SJSA1 (cell line): ENCODE measurements at places on chromosomes 5 and 9.

DNA sequence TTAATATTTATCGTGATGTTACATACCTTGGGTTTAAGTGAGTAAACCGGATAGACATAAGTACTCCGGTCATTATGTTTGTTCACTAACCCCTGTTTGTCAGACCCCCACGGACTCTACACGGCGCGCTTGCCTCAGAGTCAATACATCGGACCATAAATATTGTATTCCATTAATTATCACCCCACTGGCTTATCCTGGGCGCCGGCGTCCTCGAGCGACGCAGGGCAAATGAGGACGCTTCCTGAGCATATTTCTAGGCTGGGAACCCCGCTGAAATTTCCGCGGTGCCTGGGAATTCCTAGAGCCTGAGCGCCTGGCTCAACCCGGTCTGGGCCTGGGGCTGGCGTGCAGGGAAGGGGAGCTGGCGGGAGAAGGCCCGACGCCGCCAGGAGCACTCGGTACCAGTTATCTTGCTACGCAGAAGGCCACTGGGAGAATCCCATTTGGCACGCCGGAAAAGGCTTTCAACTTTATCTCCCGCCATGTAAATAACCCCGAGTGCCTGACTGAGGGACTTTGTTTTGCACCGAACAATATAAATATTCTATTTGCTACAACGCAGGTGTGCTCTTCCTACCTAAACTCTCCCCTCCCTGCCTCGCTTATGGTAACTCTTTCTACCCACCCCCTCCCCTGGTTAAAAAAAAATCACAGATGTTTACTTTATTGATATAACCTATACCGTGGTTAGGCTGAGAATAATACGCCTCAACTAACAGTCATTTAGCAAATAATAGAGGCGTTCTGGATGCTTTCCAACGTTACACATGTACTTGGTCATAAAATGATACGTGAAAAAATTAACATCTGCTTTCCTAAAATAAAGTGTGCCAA lies 19.4 kb downstream of the NR2F1 start:
- no peak for DNase-seq

- DNase-seq: no peak
Measured at GRCh38 chr9:108060175-108060574, 570.6 kb upstream of the KLF4 start.

- no peak for DNase-seq
Measured at GRCh38 chr9:120474591-120475243, 105.2 kb downstream of the CDK5RAP2 start.

- no peak for DNase-seq
Measured at GRCh38 chr9:136281421-136282271, 22.2 kb downstream of the CCDC187 start.

GRCh38 chr9:76044266-76044819 lies 153.9 kb downstream of the PCSK5 start:
- DNase-seq: no peak

DNA sequence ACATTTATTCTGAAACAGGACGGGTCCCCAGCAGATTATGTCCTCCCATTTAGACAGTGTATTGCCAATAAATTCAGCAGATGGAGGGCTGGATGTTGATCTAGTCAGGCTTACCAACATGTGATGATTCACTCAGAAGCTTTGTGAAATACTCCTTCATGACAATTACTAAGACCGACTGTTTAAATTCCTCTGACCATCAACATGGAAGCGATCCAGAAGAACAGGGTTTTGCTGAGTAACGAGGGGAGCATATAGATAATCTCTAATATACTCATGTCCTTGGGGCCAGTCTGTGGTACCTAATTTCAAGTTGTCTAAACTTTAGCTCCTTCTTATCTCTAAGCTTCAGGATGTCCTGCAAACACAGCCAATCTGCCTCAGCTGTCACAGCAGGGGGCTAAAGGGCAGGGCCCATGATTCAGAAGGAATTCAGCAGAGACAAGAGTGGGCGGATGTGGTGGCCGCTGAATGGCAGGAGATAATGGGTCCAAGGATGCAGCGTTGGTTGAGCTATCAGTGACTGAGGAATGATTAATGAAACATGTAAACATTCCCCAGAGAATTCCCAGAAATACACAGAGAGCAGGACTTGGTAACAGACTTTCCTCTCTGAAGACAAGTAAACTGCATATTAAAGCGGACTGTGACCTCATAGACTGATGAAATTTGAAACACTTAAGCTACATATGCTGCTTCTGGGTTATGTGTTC lies 109.4 kb downstream of the ANKRD55 start:
- DNase-seq: peak; percentile 97

- DNase-seq: no peak
Measured at GRCh38 chr9:10265153-10265631, 347.6 kb downstream of the PTPRD start.

GRCh38 chr5:115179030-115179393 lies 9.3 kb upstream of the TRIM36 start:
- DNase-seq: no peak

DNA sequence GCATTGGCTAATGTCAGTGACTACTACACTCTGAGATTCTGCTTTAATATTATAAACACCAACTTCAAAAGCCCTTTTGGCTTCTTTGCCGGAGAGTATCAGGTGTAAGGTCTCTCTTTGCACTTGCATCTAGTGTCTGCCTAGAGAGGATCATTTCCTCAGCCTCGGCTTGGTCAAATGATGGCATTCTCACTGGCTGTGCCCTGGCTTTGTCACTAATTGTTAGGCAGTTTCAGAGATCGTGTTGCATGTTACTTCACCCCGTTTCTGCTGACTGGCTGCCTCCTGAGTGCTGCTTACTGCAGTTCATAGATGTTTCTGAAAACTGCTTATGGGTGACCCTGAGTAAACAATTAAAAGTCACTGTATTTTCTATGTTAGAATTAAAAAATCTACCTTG lies 48.8 kb downstream of the SLC1A3 start:
- no peak for DNase-seq
